Common myeloid progenitor, CD34-positive (primary cell): ENCODE measurements at places on chromosomes 12 and 14.

GRCh38 chr12:85489194-85489593, 209.2 kb downstream of the ALX1 start:
- H3K27me3 ChIP-seq, result no peaks in the 10 kb centered on the region
- no peak overlapping the region for H3K4me3 ChIP-seq
- no peaks in the 10 kb centered on the region for H3K36me3 ChIP-seq
- no peak overlapping the region for H3K27ac ChIP-seq
- H3K4me1 ChIP-seq, result no peaks in the 10 kb centered on the region

GRCh38 chr14:53336729-53337128, 183.6 kb upstream of the DDHD1 start:
- no peak for DNase-seq
- no peak overlapping the region for H3K4me3 ChIP-seq
- no peaks in the 10 kb centered on the region for H3K27me3 ChIP-seq
- H3K27ac ChIP-seq, result no peak overlapping the region
- no peaks in the 10 kb centered on the region for H3K4me1 ChIP-seq

DNA sequence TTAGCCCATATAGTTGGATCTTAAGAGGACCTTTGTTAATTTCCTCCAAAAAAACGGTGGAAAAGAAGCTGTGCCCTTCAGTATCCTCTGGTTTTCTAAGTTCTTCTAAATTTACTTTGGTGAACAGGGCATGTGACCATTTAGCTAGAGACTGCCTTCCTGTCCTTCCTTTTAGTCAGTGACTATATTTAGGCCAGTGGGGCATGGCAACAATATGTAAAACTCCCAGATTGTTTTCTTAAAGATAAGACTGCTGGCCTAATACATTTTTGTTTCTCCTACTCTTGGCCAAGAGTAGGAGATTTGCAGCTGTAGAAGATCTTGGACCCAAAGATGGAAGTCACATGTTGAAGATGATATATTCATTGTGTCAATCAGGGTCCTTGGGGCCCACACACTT, 325.1 kb upstream of the DCN start:
- no peak for DNase-seq
- no peaks in the 10 kb centered on the region for H3K27me3 ChIP-seq
- no peak overlapping the region for H3K4me3 ChIP-seq

GRCh38 chr12:104942075-104942474, 16.0 kb downstream of the SLC41A2 start:
- H3K4me3 ChIP-seq, result no peak overlapping the region
- H3K27me3 ChIP-seq, result no peaks in the 10 kb centered on the region
- no peak for DNase-seq
- no peaks in the 10 kb centered on the region for H3K36me3 ChIP-seq

DNA sequence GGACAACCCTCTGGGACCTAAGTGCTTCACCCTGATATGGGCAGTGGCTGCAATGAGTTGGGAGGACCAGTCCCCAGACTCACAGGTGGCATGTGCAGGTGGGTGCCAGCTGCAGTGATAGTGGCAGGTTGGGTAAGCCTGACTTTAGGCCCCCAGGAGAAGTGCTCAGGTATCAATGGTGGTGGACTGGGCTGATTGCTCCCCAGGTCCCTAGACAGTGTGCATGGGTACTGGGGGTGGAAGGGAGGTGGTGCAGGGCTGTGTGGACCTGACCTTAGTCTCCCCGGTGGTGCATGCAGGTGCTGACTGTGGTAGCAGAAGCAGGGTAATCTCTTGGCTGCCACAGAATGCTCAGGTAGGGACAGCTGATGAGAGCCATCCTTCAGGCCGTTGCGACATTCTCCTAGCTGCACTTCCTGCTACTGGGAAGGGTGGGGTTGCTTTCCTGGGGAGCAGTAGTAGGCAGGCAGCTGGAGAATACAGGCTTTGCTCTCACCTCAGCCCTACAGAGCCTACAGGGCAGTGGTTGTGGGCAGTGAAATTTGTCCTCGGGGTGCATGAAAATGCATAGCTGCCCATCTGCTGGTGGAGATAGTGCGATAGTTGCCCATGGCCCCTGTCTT, 33.3 kb upstream of the CCND2 start:
- H3K27ac ChIP-seq, result no peak overlapping the region
- no peak overlapping the region for H3K4me3 ChIP-seq
- peak; percentile 41 for DNase-seq

DNA sequence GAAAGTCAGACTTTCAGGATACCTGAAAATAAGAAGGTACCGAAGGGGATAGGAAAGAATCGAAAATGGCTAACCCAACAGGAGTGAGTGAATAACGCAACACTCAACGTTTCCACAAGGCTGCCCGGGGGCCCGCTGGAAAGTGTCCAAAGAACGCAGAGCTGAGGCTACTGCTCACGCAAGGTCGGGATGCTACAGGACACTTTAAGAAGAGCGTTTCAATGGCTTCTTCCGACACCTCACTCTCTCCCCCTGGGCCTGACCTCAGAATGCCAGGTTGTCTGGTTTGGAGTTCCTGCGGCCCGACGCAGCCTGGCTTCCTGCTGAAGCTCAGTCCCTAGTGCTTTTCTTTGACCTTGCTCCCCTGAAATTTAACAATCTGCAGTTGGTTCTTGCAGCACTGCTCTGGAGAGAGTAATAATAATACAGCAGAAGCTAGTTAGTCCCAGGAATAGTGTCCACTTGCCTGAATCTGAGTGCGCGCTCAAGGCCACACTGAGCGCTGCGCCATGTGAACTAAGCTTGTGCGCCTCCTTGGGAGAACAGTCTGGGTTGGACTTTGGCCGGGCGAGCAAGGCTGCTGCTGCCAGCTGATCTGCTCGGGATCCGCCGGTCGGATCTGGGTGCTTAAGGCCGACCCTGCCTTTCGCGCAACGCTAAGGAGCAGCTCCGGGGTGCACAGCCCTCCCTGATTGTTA, 2.0 kb upstream of the ALX1 start:
- no peak for DNase-seq
- no peak overlapping the region for H3K27ac ChIP-seq
- no peak overlapping the region for H3K4me3 ChIP-seq
- H3K27me3 ChIP-seq, result peaks cover 89% of the 10 kb centered on the region

- H3K27ac ChIP-seq, result no peak overlapping the region
- H3K4me3 ChIP-seq, result no peak overlapping the region
- H3K4me1 ChIP-seq, result no peaks in the 10 kb centered on the region
- H3K27me3 ChIP-seq, result peaks cover 1% of the 10 kb centered on the region
These were observed 190.4 kb upstream of the FAR2 start for GRCh38 chr12:28958553-28959195.

- H3K4me1 ChIP-seq, result no peaks in the 10 kb centered on the region
- DNase-seq, result peak; percentile 30
- no peak overlapping the region for H3K4me3 ChIP-seq
- H3K36me3 ChIP-seq, result no peaks in the 10 kb centered on the region
- no peak overlapping the region for H3K27ac ChIP-seq
- no peaks in the 10 kb centered on the region for H3K27me3 ChIP-seq
These were observed 187.7 kb downstream of the GALC start for GRCh38 chr14:87805315-87805723.

- no peak overlapping the region for H3K27ac ChIP-seq
- H3K27me3 ChIP-seq, result peaks cover 5% of the 10 kb centered on the region
- peaks cover 18% of the 10 kb centered on the region for H3K4me1 ChIP-seq
- peak overlapping the region; percentile 29 for H3K4me3 ChIP-seq
- no peak for DNase-seq
These were observed 506 bp downstream of the ESRRB start for GRCh38 chr14:76376409-76376877.

GRCh38 chr12:70120970-70121369, 122.3 kb upstream of the CNOT2 start:
- DNase-seq, result no peak
- H3K27me3 ChIP-seq, result no peaks in the 10 kb centered on the region
- no peaks in the 10 kb centered on the region for H3K36me3 ChIP-seq
- no peak overlapping the region for H3K4me3 ChIP-seq

GRCh38 chr12:120051535-120051934, 62.5 kb downstream of the BICDL1 start:
- DNase-seq, result no peak
- H3K36me3 ChIP-seq, result no peaks in the 10 kb centered on the region
- no peak overlapping the region for H3K4me3 ChIP-seq
- no peaks in the 10 kb centered on the region for H3K27me3 ChIP-seq

- DNase-seq, result no peak
- H3K27ac ChIP-seq, result no peak overlapping the region
- no peak overlapping the region for H3K4me3 ChIP-seq
- H3K4me1 ChIP-seq, result peaks cover 6% of the 10 kb centered on the region
- H3K36me3 ChIP-seq, result no peaks in the 10 kb centered on the region
These were observed 74.9 kb downstream of the SLC25A47 start for GRCh38 chr14:100398044-100398443.

GRCh38 chr12:111643427-111643826, 42.3 kb downstream of the BRAP start:
- H3K27me3 ChIP-seq, result no peaks in the 10 kb centered on the region
- H3K4me3 ChIP-seq, result no peak overlapping the region
- H3K27ac ChIP-seq, result no peak overlapping the region
- H3K36me3 ChIP-seq, result peaks cover 60% of the 10 kb centered on the region
- DNase-seq, result no peak

- H3K4me1 ChIP-seq, result no peaks in the 10 kb centered on the region
- DNase-seq, result no peak
- H3K36me3 ChIP-seq, result no peaks in the 10 kb centered on the region
- no peaks in the 10 kb centered on the region for H3K27me3 ChIP-seq
These were observed 132.4 kb downstream of the ALG10B start for GRCh38 chr12:38448991-38449390.

GRCh38 chr12:26492406-26492805, 297.0 kb downstream of the SSPN start:
- no peak for DNase-seq
- H3K4me1 ChIP-seq, result peaks cover 3% of the 10 kb centered on the region
- no peak overlapping the region for H3K27ac ChIP-seq
- H3K4me3 ChIP-seq, result no peak overlapping the region
- H3K36me3 ChIP-seq, result peaks cover 20% of the 10 kb centered on the region

GRCh38 chr12:25970916-25971653, 12.6 kb downstream of the RASSF8 start:
- no peak overlapping the region for H3K4me3 ChIP-seq
- DNase-seq, result no peak
- no peaks in the 10 kb centered on the region for H3K27me3 ChIP-seq

- DNase-seq, result peak; percentile 22
- no peaks in the 10 kb centered on the region for H3K4me1 ChIP-seq
- no peaks in the 10 kb centered on the region for H3K27me3 ChIP-seq
- no peak overlapping the region for H3K27ac ChIP-seq
These were observed 25.4 kb downstream of the CDC42BPB start for GRCh38 chr14:103031956-103032355.

GRCh38 chr14:99505089-99505488, 23.9 kb downstream of the CCNK start:
- peaks cover 23% of the 10 kb centered on the region for H3K36me3 ChIP-seq
- DNase-seq, result no peak
- no peaks in the 10 kb centered on the region for H3K4me1 ChIP-seq
- no peak overlapping the region for H3K4me3 ChIP-seq

DNA sequence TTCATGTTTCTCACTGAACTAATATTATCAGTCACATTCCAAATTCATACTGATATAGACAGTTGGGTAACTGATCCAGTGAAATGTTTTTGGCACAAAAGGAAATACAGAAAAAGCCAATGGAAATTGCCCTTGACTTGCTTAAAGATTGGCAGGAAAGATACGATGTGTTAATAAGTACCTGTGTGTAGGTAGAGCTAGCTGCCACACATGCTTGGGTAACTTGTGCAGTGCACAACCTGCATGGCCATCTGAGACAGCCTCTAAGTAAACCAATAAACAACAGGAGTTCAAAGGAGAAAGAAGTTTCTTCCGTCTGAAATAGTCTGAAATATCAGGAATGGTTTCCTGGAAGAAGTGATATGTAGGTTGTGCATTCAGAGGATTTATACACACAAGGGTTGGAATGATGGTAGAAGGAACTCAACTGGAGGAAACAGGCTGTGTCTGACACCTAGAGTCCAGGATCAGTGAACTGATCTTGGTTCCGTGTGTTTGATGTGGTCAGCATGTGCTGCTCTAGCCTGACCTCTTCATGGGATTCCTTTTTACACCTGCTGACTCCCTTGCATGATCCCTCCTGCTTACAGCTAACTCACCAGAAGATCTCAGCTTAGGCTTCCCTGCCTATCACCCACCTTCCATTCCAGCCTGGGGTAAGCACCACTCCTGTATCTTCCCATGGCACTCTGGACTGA, 81.4 kb upstream of the KRR1 start:
- H3K4me3 ChIP-seq, result no peak overlapping the region
- no peaks in the 10 kb centered on the region for H3K27me3 ChIP-seq
- H3K36me3 ChIP-seq, result no peaks in the 10 kb centered on the region
- H3K4me1 ChIP-seq, result no peaks in the 10 kb centered on the region
- no peak for DNase-seq

DNA sequence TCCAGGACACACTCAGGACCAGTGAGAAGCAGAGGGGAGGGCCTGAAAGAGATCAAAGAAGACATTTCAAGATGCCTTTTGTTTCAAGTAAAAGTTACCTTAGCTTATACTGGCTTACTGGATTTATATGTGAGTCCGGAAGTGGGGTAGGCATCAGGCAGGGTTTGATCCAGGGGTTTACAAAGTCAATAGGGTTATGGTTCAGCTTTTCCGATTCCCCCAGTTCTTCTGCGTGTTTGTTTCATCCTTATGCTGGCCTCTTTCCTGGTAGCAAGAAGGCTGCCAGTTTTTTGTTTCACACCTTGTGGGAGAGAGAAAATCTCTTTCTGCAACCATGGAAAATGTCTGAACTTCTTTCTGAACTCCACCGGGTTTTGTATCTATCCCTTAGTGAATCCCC, 126.3 kb downstream of the ESRRB start:
- H3K27ac ChIP-seq, result no peak overlapping the region
- H3K36me3 ChIP-seq, result no peaks in the 10 kb centered on the region
- H3K4me1 ChIP-seq, result no peaks in the 10 kb centered on the region
- H3K4me3 ChIP-seq, result no peak overlapping the region
- H3K27me3 ChIP-seq, result peaks cover 4% of the 10 kb centered on the region
- no peak for DNase-seq

DNA sequence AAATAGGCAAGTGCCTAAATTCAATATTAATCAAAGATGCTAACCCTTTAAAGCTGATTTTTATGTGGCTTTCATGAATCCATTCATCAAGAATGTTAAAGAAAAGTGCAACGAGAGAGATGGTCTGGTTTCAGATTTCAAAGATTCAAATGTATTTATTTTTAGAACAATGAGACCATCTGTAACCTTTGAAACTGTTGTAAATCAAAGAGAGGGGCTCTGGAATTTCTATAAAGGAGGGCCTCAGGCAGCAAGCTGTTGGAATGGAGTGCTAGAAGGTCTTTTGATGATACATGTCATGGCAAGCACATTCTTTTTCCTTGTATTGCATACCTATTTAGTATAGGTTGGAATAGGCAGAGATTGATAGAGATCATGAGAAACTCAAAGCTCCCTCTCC, 433.0 kb downstream of the LRIG3 start:
- no peaks in the 10 kb centered on the region for H3K4me1 ChIP-seq
- no peak for DNase-seq
- H3K36me3 ChIP-seq, result no peaks in the 10 kb centered on the region
- no peak overlapping the region for H3K27ac ChIP-seq
- no peak overlapping the region for H3K4me3 ChIP-seq

- no peak overlapping the region for H3K27ac ChIP-seq
- H3K36me3 ChIP-seq, result no peaks in the 10 kb centered on the region
- DNase-seq, result no peak
These were observed 19.4 kb upstream of the SNX6 start for GRCh38 chr14:34649344-34649743.

GRCh38 chr12:96225044-96225855, 31.1 kb downstream of the ELK3 start:
- peaks cover 20% of the 10 kb centered on the region for H3K4me1 ChIP-seq
- peak overlapping the region; percentile 2 for H3K27ac ChIP-seq
- H3K27me3 ChIP-seq, result no peaks in the 10 kb centered on the region
- no peak for DNase-seq

GRCh38 chr12:9758119-9758518, 2.6 kb downstream of the CD69 start:
- peaks cover 13% of the 10 kb centered on the region for H3K36me3 ChIP-seq
- no peaks in the 10 kb centered on the region for H3K27me3 ChIP-seq
- no peak for DNase-seq
